SJCRH30 (cell line): ENCODE measurements at places on chromosomes 6 and 20.
A peak's percentile ranks its signal among the peaks of the same experiment; 100 is the strongest.

DNA sequence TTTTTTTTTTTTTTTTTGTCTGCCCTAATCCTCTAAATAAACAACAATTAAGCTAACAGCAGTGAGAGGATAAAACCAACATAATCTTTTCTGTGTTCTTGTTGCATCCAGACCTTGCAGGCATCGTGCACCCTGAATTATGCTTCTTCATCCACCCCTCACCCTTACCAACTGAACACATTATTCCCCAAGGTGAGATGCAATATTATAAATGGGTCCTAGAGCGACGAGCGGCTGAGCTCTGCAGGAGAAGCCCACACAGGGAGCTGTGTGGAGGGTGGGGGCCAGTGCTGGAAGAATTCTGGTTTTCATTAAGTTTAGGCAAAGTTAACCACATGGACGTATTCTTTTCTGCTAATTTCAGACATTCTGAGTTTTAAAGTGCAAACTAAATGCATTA lies 32.2 kb upstream of the NXT1 start:
- H3K27me3 ChIP-seq: no peaks in the 10 kb centered on the region
- no peak for DNase-seq
- peaks cover 20% of the 10 kb centered on the region for H3K4me1 ChIP-seq
- H3K27ac ChIP-seq: no peak overlapping the region
- no peak overlapping the region for H3K4me3 ChIP-seq

- H3K4me1 ChIP-seq: peaks cover 15% of the 10 kb centered on the region
- H3K27ac ChIP-seq: peak overlapping the region; percentile 36
- no peaks in the 10 kb centered on the region for H3K36me3 ChIP-seq
- H3K27me3 ChIP-seq: no peaks in the 10 kb centered on the region
Measured at GRCh38 chr6:10203651-10204050, 211.2 kb downstream of the TFAP2A start.

DNA sequence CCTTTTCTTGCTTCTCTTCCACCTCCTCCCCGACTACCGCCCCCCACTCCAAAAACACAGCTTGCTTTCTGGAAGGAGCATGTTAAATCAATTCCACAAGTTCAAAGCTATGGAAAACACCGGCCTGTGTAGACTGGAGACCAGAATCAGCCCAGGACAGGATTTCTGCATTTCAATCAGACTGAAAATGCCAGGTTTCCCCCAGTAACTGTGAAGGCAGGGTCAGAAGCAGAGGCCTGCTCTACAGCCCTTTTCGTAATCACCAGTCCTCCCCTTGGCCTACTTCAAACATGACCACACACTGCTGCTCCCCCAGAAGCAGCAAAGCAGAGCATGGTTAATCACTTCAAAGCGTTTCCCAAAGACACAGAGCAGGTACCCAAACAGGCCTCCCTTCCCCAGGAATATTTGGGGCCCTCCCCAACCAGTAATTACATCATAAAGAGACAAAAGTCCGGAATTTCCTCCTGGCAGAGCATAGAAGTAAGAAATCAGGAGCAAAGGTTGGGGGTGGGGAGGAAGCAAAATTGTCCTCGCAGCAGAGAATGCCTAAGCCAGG lies 38.4 kb downstream of the ZMYND8 start:
- DNase-seq: no peak
- no peak overlapping the region for H3K4me3 ChIP-seq
- no peaks in the 10 kb centered on the region for H3K36me3 ChIP-seq
- H3K27ac ChIP-seq: no peak overlapping the region
- no peaks in the 10 kb centered on the region for H3K27me3 ChIP-seq
- peaks cover 21% of the 10 kb centered on the region for H3K4me1 ChIP-seq

GRCh38 chr6:170160031-170160627 lies 130.7 kb downstream of the DLL1 start:
- H3K27me3 ChIP-seq: no peaks in the 10 kb centered on the region
- no peak overlapping the region for H3K27ac ChIP-seq
- no peak for DNase-seq
- H3K4me1 ChIP-seq: no peaks in the 10 kb centered on the region
- H3K4me3 ChIP-seq: no peak overlapping the region

DNA sequence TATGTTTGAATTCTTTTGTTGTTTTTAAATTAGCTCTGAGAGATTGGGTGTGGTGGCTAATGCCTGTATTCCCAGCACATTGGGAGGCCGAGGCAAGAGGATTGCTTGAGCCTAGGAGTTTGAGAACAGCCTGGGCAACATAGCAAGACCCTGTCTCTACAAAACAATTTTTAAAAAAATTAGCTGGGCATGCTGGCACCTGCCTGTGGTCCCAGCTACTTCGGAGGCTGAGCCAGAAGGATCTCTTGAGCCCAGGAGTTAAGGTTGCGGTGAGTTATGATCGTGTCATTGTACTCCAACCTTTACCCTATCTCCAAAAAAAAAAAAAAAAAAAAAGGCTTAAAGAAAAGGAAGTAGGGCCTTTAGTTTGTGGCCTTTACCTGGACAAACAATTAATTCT lies 22.9 kb downstream of the DHX35 start:
- peak overlapping the region; percentile 80 for H3K27ac ChIP-seq
- peaks cover 24% of the 10 kb centered on the region for H3K36me3 ChIP-seq
- H3K4me1 ChIP-seq: peaks cover 46% of the 10 kb centered on the region
- peak; percentile 58 for DNase-seq
- H3K4me3 ChIP-seq: no peak overlapping the region

DNA sequence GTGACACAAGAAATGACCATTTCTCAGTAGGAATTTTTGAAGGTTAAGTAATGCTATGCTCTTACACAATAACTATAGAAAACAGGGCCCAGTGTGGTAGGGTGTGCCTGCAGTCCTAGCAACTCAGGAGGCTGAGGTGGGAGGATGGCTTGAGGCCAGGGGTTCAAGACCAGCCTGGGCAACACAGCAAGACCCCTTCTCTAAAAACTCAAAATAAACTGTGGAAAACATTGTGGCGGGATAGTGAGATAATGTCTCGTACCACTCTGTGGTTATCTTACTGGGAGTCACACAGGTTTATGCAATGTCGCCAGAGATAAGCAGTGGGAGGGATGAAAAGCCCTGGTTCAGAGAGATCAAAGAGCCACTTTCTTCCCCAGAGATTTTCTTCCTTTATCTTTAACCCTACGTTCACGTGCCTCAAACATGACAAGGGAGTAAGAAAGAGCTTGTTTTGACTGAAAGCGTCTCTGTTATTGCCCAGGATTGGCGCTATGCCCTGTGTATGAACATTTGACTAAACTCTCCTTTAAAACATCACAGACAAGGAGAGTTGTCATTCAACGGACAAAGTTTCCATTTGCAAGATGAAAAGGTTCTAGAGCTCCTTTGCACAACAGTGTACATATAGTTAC lies 13.9 kb downstream of the GCM1 start:
- DNase-seq: no peak
- no peaks in the 10 kb centered on the region for H3K36me3 ChIP-seq
- H3K4me1 ChIP-seq: no peaks in the 10 kb centered on the region
- H3K27me3 ChIP-seq: no peaks in the 10 kb centered on the region

DNA sequence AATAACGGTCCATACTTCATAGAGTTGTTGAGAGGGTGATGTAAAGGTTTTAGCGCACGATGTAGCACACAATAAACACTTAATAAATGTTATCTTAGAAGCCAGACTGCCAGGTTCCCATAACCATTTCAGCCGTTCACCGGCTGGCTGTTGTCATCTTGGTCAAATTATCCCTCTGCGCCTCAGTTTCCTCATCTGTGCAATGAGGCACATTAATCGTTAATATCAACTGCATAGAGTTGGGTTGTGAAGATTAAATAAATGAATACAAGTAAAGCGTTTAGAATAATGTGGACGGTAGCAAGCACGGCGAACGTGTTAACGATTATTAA lies 432 bp upstream of the PSMF1 start:
- H3K4me1 ChIP-seq: peaks cover 7% of the 10 kb centered on the region; the same call in 1 of the 2 replicates
- peak overlapping the region; percentile 18; the same call in 1 of the 2 replicates for H3K27ac ChIP-seq
- no peak for DNase-seq
- peaks cover 4% of the 10 kb centered on the region; the same call in 1 of the 2 replicates for H3K36me3 ChIP-seq
- no peaks in the 10 kb centered on the region for H3K27me3 ChIP-seq

DNA sequence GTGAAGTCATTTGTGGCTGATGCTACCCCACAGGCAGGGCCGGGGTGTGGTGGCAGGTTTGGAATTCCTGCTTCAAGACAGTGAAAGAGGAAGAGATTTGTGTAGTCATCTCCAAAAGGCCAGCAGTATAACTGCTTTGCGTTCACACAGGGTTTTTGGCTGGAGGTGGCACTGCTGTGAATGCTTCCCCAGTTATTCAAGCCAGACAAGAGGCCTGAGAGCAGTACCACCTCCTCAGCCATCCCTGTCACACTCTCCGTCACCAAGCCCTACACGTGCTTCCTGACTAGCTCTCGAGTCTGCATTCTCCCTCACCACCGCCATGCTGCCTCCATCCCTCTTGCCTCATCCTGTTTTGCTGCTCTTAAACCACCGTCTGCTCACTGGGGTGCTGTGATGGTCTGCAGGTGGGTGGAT lies 23.9 kb downstream of the ARMC2 start:
- H3K4me1 ChIP-seq: no peaks in the 10 kb centered on the region
- H3K27me3 ChIP-seq: no peaks in the 10 kb centered on the region

DNA sequence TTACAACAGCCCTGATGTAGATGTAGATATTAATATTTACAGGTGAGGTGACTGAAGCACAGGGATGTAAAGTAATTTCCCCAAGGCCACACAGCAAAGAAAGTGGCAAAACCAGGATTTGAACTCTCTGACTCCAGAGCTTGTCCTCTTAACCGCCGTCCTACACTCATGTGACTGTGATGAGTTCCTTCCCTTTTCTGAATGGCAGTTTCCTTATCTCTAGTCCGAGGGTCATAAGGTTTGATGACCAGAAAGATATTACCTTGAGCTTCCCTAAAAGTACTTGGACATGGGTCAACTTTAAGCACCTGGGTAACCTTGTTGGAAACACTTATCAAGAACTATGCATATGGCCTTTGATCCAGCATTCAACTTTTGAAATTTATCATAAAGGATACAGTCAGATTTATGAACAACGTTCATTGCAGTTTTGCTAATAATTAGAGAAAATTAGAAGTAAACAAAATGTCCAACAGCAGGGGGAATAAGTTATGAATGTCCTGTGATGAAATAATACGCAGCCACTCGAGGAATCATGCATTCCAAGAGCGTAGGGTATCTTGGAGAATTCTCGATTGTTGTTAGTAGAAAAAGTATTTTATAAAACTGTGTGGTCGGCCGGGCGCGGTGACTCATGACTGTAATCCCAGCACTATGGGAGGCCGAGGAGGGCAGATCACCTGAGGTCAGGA lies 2.3 kb upstream of the TLDC2 start:
- no peaks in the 10 kb centered on the region; the same call in 1 of the 2 replicates for H3K4me1 ChIP-seq
- H3K27ac ChIP-seq: no peak overlapping the region
- H3K27me3 ChIP-seq: peaks cover 9% of the 10 kb centered on the region; the same call in 1 of the 2 replicates
- no peak for DNase-seq
- no peak overlapping the region for H3K4me3 ChIP-seq

DNA sequence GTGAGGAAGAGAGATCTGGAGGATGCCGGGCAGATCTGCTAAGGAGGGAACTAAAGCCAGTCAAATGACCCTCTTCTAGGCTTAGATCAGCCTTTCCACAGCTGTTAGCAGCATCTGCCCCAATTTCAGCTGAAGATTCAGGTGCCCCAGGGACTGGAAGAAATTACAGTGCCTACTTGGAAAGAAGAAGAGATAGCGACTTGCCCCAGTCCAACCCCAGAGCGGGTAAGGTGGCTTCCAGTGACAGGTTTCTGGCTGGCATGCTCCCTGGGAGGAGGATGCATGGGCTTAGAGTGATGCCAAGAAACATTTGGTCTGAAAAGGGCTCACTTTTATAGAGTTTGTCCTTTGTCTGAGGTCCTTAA lies 620 bp downstream of the TJAP1 start:
- H3K4me1 ChIP-seq: peaks cover 29% of the 10 kb centered on the region
- peak overlapping the region; percentile 78 for H3K27ac ChIP-seq
- no peaks in the 10 kb centered on the region; the same call in 1 of the 2 replicates for H3K36me3 ChIP-seq
- no peak for DNase-seq
- H3K4me3 ChIP-seq: peak overlapping the region; percentile 72

- H3K27ac ChIP-seq: no peak overlapping the region
- no peaks in the 10 kb centered on the region for H3K27me3 ChIP-seq
- peak; percentile 56 for DNase-seq
- peak overlapping the region; percentile 80 for H3K4me3 ChIP-seq
- H3K4me1 ChIP-seq: peaks cover 4% of the 10 kb centered on the region; the same call in 1 of the 2 replicates
Measured at GRCh38 chr6:157381631-157382621, 936 bp downstream of the ZDHHC14 start.

DNA sequence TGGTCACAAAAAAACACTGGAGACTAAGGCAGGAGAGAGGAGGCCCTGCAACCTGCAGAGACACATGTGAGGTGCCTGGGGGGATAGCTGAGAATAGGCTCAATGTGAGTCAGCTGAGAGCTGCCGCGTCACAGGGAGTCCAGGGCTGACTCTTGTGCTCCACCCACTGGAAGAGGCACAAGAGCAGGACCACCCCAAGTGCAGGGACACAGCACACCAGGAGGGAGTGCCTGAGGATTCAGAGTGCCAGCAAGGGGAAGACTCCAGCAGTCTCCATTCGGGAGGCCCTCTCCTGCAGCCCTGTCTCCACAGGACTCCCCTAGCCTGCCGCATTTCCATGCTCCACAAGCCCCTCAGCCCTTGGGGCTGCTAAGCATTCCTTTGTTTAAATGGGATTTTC lies 105.5 kb downstream of the HUS1B start:
- H3K4me3 ChIP-seq: no peak overlapping the region
- DNase-seq: peak; percentile 6
- H3K27me3 ChIP-seq: no peaks in the 10 kb centered on the region
- H3K36me3 ChIP-seq: no peaks in the 10 kb centered on the region
- no peaks in the 10 kb centered on the region for H3K4me1 ChIP-seq

DNA sequence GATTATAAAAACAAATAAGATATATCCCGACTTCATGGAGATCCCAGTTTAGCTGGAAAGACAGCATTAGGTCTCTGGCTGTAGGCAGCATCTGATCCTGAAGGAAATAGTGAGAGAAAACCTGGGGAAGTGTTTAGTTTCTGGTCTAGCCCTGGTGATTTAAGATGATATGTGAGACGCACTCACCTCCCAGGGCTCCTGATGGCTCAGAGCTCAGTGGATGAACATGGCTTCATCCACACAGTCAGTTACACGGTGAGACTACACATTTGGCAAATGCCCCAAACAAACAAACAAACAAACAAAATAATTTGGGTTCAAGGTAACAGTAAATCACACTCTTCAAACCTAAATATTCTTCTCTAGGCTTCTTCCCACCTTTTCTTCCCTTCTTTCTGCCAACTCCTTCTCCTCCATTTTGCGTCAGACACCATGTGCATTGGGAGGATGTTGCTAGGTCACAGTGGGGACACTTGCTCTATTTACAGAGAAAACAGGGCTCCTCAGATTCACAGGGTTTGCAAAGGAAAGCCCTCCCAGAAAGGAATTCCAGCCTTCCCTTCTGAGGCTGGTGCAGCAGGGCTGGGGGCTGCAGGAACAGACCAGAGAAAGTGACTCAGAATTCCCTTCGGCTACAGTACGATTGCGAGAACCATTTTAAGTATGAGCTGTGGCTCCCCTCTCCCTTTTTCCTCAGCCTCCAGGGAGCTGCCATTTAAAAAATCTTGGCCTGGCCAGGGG lies 59.6 kb upstream of the SALL4 start:
- peaks cover 16% of the 10 kb centered on the region; the same call in 1 of the 2 replicates for H3K27me3 ChIP-seq
- no peak overlapping the region for H3K27ac ChIP-seq
- H3K36me3 ChIP-seq: no peaks in the 10 kb centered on the region
- H3K4me1 ChIP-seq: no peaks in the 10 kb centered on the region
- H3K4me3 ChIP-seq: no peak overlapping the region
